ENCODE measurements at places on chromosomes 2 and 18.

DNA sequence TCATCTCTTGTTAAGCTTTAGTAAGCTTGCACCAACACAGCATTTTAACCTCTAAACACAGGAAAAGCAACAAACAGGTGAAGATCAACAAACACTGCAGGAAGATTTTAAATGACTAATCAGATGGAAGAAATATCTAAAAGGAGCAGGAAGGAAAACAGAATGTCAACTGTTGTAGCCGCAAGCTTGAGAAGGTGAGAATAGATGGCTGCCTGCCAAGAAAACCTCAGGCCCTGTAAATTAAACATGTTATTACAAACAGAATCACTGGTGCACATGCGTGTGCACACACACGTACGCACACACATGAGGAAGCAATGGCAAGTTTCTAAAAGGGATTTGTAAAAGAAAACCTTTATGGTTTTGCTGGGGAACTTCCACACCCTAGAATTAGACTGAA, 257.8 kb upstream of the GALNT5 start:
- H3K27ac ChIP-seq: no peak overlapping the region
- no peak for DNase-seq
- no peaks in the 10 kb centered on the region for H3K27me3 ChIP-seq
- no peaks in the 10 kb centered on the region for H3K36me3 ChIP-seq

GRCh38 chr2:74052732-74053710, 68.3 kb downstream of the TET3 start:
- no peaks in the 10 kb centered on the region for H3K4me1 ChIP-seq
- H3K36me3 ChIP-seq: no peaks in the 10 kb centered on the region
- H3K27me3 ChIP-seq: no peaks in the 10 kb centered on the region
- H3K27ac ChIP-seq: no peak overlapping the region

GRCh38 chr2:175126661-175127060, 41.3 kb downstream of the ATF2 start:
- H3K27ac ChIP-seq: no peak overlapping the region
- no peaks in the 10 kb centered on the region for H3K4me1 ChIP-seq
- peaks cover 68% of the 10 kb centered on the region for H3K36me3 ChIP-seq
- no peaks in the 10 kb centered on the region for H3K27me3 ChIP-seq

DNA sequence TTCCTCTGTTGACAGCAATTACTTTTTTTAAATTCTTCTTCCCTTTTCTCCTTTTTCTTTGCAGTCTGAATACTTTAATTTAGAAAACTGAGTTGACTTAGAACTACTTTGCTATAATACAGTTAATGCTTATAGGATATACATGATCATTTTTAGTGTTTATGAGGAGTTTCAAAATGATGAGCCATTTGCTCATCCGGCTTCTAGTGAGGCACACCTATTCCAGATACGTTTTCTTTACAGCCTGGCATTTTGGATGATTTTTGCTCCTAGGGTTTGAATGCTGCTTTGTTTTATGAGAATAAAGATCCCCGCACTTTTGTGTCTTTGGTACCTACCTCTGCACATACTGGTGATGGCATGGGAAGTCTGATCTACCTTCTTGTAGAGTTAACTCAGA, 52.8 kb downstream of the EIF5B start:
- H3K27ac ChIP-seq: no peak overlapping the region
- H3K4me1 ChIP-seq: no peaks in the 10 kb centered on the region
- no peaks in the 10 kb centered on the region for H3K27me3 ChIP-seq
- H3K4me3 ChIP-seq: no peak overlapping the region
- DNase-seq: no peak

- peak overlapping the region; percentile 57 for H3K4me3 ChIP-seq
- DNase-seq: peak; percentile 22
- H3K27ac ChIP-seq: no peak overlapping the region
- H3K36me3 ChIP-seq: no peaks in the 10 kb centered on the region
Measured at GRCh38 chr2:218893349-218894150, 12.9 kb downstream of the WNT10A start.

- H3K4me1 ChIP-seq: peaks cover 12% of the 10 kb centered on the region
- H3K4me3 ChIP-seq: peak overlapping the region; percentile 92
- 0 out of 2 replicates have a peak, but pooled peaks cover 3% of the 10 kb centered on the region for H3K27me3 ChIP-seq
- no peak for DNase-seq
- peak overlapping the region; percentile 80 for H3K27ac ChIP-seq
Measured at GRCh38 chr2:101307950-101308431, 510 bp downstream of the RNF149 start.

DNA sequence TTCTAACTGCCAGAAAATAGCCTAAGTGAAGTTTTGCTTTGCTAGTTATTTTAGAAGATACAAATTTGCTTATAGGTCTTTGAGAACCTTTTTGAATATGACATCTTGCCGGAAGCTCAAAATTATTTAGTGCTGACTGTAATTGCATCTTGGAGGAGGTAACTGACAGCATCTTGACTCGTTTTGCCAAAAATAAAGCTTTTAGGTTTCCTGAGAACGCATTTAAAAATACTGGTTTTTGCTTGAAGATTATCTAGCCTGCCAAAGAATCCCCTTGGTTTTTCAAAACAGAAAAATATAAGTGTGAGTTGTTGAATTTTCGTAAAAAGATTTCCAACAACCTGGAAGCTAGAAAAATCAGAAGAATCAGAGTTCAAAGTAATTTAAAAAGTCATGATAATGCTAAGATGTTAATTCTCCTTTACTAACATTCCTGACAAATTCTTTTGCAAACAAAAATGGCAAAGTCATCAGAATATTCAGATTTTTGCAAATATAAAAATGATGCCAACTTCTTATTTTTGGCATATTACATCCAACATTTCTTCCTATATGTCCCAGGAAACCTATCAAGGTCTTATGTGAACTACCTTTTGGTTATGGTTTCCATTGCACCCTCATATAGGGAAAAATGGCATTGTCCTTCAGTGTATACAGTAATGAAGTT, 178.0 kb upstream of the SLC8A1 start:
- no peak for DNase-seq
- H3K27ac ChIP-seq: no peak overlapping the region
- H3K4me3 ChIP-seq: no peak overlapping the region
- H3K27me3 ChIP-seq: no peaks in the 10 kb centered on the region
- no peaks in the 10 kb centered on the region for H3K4me1 ChIP-seq

DNA sequence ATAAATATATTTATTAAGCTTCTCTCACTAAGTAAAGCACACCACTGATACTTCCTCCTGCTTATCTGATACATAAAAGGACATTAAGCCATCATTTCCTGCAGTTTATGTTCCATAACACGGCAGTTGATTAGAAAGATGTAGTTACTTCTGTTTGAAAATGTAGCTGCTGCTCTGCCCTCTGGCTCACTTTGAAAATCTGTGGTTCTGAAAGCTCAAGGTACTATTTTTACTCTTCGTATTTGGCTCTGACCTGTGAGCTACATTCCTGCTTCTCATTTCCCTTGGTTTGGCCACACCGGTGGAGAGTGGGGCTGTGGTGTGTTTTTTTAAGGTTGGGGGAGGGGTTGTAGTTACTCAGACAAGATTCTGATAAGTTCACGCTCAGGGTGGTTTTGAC, 12.8 kb upstream of the TTN start:
- H3K36me3 ChIP-seq: no peaks in the 10 kb centered on the region
- peaks cover 4% of the 10 kb centered on the region for H3K4me1 ChIP-seq
- H3K27me3 ChIP-seq: no peaks in the 10 kb centered on the region
- DNase-seq: no peak
- no peak overlapping the region for H3K4me3 ChIP-seq

- no peaks in the 10 kb centered on the region for H3K27me3 ChIP-seq
- no peak overlapping the region for H3K4me3 ChIP-seq
- no peak overlapping the region for H3K27ac ChIP-seq
- DNase-seq: no peak
- no peaks in the 10 kb centered on the region for H3K36me3 ChIP-seq
Measured at GRCh38 chr2:12010779-12011178, 264.3 kb downstream of the LPIN1 start.

- peaks cover 18% of the 10 kb centered on the region for H3K4me1 ChIP-seq
- H3K36me3 ChIP-seq: no peaks in the 10 kb centered on the region
- H3K27ac ChIP-seq: no peak overlapping the region
- H3K27me3 ChIP-seq: no peaks in the 10 kb centered on the region
- H3K4me3 ChIP-seq: no peak overlapping the region
Measured at GRCh38 chr2:46023165-46023854, 273.9 kb upstream of the EPAS1 start.

DNA sequence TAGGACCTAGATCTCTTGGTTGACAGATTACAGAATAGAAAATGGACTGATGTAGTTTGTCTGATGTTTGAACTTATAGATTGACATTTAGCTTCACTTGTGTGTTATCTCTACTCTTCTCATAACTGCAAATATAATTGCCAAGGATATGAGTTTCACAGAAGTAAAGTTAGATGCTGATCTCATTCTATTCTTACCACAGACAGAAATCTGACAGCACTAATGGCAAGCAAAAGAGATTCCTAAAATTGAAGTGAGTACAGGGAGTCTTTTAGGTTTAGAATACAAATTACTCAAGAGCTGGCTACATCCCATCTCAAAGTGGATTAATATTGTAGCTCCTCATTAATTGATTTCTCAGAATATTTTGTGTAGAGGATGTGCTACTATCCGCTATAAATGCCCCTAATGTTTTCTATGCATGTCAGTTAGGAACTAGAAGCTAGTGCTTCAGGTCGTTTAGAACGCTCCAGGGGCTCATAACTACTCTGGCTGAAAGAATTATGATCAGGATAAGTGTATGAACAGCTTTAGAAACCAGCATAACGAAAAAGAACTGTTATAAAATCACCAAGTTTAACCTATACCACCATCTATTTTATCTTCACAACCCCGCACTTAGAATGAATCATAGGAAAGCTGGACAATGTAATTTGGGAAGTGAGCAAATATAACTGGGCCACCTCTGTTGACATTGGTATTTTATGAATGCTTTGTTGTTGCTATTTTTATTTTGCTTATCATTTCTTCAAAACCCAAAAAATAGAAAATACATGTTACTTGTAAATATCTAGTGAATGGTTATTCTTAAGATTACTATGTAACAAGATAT, 378.8 kb upstream of the REG3G start:
- H3K4me3 ChIP-seq: no peak overlapping the region
- DNase-seq: no peak
- no peaks in the 10 kb centered on the region for H3K4me1 ChIP-seq
- H3K27me3 ChIP-seq: no peaks in the 10 kb centered on the region
- H3K27ac ChIP-seq: no peak overlapping the region
- no peaks in the 10 kb centered on the region for H3K36me3 ChIP-seq

GRCh38 chr2:183034806-183035205, 3.5 kb downstream of the NCKAP1 start:
- no peak for DNase-seq
- peaks cover 25% of the 10 kb centered on the region for H3K4me1 ChIP-seq
- H3K36me3 ChIP-seq: no peaks in the 10 kb centered on the region
- peak overlapping the region; percentile 11 for H3K27ac ChIP-seq
- no peaks in the 10 kb centered on the region for H3K27me3 ChIP-seq
- no peak overlapping the region for H3K4me3 ChIP-seq

- no peaks in the 10 kb centered on the region for H3K4me1 ChIP-seq
Measured at GRCh38 chr2:242056026-242056425, 186.5 kb downstream of the RTP5 start.

DNA sequence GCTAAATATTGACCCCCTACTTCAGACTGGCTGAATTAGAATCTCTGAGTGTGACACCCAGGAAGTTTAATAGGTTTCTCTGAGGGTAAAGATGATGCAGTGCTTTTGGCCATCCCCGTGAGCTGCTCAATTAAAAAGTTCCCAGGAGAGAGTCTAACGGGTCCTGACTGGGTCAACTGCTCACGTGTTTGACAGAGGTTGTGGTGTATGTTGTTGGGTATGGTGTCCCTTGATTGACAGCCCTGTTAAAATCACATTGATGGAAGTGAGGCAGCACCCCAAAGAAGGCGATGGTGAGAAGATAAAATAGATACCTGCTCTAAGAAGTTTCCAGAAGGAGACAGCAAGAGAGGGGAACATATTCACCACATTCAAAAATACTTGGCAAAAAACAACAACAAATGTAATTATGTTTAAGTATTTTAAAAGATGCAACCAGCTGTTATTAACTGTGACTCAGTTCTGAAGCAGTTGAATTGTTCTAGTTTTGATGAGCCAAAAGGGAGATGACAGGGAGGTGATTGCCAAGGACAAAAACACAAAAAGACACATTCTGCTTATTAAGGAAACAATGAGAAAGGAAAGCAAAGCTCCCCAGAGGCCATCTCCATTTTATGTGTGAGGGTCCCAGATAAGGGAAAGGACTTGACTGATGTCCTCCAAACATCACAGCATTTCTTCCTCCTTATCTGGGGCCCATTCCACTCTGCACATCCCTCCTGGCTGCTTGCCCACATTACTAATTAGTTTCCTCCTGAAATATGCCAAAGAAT, 11.5 kb upstream of the GMCL1 start:
- H3K36me3 ChIP-seq: peaks cover 20% of the 10 kb centered on the region
- H3K4me1 ChIP-seq: no peaks in the 10 kb centered on the region
- no peaks in the 10 kb centered on the region for H3K27me3 ChIP-seq
- peak; percentile 16 for DNase-seq

DNA sequence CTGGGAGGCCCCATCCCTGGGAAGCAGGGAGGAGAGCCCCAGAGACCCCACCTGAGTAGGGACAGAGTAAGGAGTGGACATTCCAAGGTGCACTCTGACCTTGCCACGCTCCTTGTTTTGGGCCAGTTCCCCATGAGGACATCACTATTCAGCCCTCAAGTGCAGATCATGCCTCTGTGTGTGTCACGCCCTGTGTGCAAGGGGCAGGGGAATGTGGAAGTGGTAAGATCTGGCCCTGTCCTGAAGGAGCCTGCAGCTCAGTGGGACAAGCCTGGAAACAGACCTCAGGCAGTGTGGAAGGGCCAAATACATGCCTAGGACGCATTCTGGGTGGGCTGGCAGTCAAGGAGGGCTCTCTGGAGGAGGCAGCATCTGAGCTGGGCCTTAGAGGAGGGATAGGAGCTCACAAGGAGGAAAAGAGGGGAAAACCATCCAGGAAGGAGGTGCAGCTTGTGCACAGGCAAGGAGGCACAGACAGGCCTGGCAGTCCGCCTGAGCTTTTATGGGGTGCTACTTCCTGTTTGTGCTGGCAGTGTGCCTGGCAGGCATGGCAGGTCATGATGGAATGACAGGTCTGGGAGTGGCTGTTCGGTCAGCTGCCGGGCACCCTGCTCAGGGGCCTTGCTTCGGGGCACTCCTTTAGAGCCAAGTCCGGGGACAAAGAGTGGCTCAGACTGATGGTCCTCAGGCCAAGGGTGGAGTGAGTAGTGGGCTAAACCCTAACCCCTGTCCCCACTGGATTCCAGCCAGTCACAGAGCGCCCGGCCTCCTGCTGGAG, 3.3 kb downstream of the KLHL30 start:
- no peak overlapping the region for H3K27ac ChIP-seq
- no peak overlapping the region for H3K4me3 ChIP-seq
- no peaks in the 10 kb centered on the region for H3K36me3 ChIP-seq
- DNase-seq: no peak
- peaks cover 5% of the 10 kb centered on the region for H3K4me1 ChIP-seq

DNA sequence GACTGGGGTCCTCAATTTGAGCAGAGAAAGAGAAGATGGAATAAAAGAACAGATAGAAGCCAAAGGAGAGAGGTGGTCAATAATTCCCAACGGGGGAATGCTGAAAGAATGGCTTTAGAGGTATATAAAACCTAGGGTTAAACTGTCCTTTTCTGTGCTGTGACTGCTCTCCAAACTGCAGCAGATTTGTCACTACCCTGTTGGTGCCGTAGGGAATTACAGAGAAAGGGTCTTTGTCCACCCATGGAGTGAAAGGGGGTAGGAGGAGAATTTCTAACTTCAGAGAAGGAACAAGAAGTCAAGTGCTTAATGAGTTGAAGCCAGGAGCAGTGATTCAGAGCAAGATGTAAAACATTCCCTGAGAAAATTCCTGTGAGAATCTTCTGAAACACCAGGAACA, 486.5 kb downstream of the NUP35 start:
- H3K4me1 ChIP-seq: no peaks in the 10 kb centered on the region
- no peak overlapping the region for H3K4me3 ChIP-seq
- no peaks in the 10 kb centered on the region for H3K27me3 ChIP-seq
- H3K36me3 ChIP-seq: no peaks in the 10 kb centered on the region

- H3K4me1 ChIP-seq: peaks cover 16% of the 10 kb centered on the region
- no peaks in the 10 kb centered on the region for H3K36me3 ChIP-seq
- no peak for DNase-seq
- H3K4me3 ChIP-seq: no peak overlapping the region
- peak overlapping the region; percentile 39 for H3K27ac ChIP-seq
- H3K27me3 ChIP-seq: no peaks in the 10 kb centered on the region
Measured at GRCh38 chr18:76446321-76447257, 48.5 kb downstream of the ZNF516 start.

Data from SK-N-SH (cell line).